ENCODE measurements at places on chromosomes 12 and 14.

DNA sequence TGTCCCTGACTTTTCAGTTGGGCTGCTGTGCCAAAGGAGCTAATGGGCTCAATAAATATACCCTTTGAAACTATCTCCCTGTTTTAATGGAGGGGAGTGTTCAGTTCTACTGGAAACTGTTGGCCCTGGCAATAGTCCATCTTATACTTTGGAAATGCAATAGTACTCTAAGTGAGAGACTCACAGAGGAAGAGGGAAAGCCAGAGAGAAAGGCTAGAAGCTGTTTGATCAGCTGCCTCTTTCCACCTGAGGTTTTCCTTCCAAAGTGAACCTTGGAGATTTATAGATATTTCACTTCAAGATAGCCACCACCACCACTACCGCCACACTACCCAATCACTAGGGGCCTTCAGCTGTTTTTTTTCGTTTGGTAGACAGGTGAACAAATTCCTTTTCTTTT is 93.6 kb upstream of the CCDC91 start:
- DNase-seq, result no peak

- no peak for DNase-seq
Observed at GRCh38 chr14:51401756-51402155, 161.7 kb downstream of the TMX1 start.

- no peak for DNase-seq
Observed at GRCh38 chr12:4974217-4974616, 64.5 kb downstream of the KCNA1 start.

GRCh38 chr12:15851919-15852318 is 30.3 kb upstream of the STRAP start:
- no peak for DNase-seq

GRCh38 chr14:59664741-59665140 is 88.1 kb upstream of the CCDC175 start:
- no peak for DNase-seq

All from K562 (cell line).